ENCODE measurements at places on chromosomes 13 and 19.

- peak; percentile 33 for DNase-seq
Measured at GRCh38 chr19:7250951-7251350, 43.3 kb downstream of the INSR start.

- DNase-seq = no peak
Measured at GRCh38 chr13:24407844-24408243, 98.5 kb downstream of the C1QTNF9 start.

- DNase-seq = no peak
Measured at GRCh38 chr19:39587496-39587895, 14.8 kb upstream of the LGALS13 start.

- DNase-seq = peak; percentile 41
Measured at GRCh38 chr13:79709471-79709870, 228.5 kb downstream of the NDFIP2 start.

- DNase-seq = peak; percentile 9
Measured at GRCh38 chr13:81927347-81927746, 1586.4 kb upstream of the SPRY2 start.

- DNase-seq = no peak
Measured at GRCh38 chr13:42329239-42329638, 57.3 kb downstream of the AKAP11 start.

DNA sequence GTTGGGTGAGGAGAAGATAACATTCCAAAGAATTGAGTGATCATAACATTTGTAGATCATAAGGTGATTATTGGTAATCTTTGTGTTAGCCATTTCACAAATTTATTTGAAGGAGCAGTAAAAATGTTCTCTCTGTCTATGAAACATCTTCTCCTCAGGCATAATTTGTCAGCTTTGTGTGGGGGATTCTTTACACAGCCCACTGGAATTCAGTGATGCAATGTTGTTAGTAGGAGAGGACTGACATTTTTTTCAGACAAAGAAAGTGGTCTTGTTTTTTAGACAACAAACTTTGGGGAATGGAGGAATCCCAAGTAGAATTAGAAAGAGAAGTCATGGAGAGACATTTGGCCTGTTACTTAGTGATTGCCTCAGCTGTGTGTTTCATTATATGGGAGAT is 100.3 kb downstream of the ITGBL1 start:
- DNase-seq = peak; percentile 81

DNA sequence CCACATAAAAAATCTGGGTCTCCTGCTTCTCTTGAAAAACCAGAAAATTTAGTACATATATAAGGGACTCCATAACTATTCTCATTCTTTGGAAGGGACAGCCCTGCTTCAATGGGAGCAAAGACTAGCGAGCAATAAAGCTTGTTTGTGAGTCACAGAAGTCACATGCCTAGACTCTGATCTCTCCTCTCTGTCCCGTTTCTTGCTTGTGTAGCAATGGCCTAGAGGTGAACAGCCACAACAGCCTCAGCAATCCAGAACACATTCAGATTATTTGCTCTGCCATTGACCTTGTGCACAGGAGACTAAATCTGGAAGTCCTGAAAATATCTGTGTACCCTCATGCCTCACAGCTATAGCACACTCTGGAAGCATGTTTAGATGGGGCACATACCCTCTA is 43.2 kb downstream of the SCGB2B2 start:
- DNase-seq = no peak

GRCh38 chr13:93967286-93967685 is 512.2 kb downstream of the DCT start:
- no peak for DNase-seq

DNA sequence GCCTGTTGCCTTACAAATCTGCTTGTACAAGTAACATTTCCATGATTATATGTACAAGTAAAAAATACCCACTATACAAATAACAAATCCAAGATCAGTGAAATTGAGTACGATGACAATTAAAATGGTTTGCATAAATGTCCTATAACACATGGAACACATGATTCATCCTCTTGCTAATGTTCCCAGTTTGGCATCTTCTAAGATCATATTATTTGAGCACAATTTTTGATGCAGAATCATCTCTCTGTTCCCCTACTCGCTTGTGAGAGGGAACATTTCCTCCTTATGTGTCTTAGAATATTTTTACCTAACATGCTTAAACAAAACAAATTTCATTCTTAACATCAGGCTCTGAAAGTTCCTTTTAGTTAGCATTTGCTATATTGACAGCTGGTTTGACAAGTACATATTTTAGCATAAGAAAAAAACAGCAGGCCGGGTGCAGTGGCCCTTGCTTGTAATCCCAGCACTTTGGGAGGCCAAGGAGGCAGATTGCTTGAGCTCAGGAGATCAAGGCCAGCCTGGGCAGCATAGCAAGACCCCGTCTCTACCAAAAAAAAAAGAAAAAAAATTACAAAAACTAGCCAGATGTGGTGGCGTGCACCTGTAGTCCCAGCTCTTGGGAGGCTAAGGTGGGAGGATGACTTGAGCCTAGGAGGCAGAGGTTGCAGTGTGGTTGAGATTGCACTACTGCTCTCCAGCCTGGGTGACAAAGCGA is 14.2 kb downstream of the ZNF331 start:
- DNase-seq = no peak

DNA sequence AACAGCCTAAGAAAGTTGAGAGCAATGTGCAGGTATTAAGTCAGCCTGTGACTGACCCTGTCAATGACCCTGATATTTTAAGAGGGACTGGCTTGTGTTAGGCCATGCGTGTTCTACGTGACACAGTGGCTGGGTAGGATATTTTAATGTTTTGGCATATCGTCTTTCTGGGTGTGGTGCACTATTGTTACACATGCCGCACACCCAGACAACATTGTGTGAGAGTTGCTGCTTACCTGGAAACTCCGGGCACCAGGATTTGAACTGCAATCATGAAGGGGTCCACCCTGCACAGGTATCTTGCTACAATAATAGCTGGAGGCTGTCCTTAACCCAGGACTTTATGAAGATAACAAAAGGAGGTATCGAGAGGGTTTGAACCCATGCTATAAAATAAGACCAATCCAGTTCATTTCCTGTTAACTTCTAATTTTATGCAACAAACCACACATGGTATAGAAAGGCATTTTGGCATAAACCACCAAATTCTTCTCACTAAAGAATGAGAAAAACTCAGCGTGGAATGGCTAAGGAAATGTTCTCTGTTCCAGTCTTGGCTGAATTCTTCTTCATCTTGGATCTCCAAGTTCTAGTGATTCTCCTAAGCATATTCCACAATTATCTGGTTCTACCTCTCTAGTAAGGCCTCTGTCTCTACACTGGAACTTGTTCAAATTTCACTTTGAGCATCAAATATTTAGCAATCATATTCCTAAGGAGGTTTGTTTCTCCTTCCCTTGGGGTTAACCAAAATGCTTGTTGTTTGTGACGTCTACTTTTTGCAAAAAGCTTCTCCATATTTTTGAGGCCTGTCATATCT is 38.7 kb upstream of the POMP start:
- peak; percentile 68 for DNase-seq

GRCh38 chr13:78598116-78598781 is 5.1 kb downstream of the POU4F1 start:
- no peak for DNase-seq

- DNase-seq = no peak
Measured at GRCh38 chr13:32822771-32823170, 193.5 kb upstream of the KL start.

GRCh38 chr13:46736541-46737310 is 60.2 kb downstream of the ESD start:
- DNase-seq = no peak

GRCh38 chr13:82850644-82851043 is 1031.6 kb downstream of the SLITRK1 start:
- DNase-seq = no peak

DNA sequence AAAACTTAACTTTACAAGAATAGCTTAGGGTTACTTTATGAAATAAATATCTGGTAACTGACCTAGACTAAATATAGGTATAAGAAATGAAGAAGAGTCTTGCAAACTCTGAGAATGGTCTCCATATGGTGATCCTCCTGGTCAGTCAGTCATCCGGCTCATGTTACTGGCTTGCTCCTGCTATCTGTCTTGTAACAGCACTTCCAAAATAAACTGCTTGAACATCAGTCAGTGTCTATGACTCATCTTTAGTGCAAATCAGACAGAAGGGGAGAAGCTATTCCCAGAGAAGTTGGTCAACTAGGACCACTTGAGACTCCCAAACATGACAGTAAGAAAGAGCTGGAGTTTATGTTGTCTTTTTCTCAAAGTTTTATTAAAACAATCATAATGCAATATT is 1550.9 kb downstream of the PCDH9 start:
- DNase-seq = peak; percentile 57

GRCh38 chr19:2164020-2164998 is 576 bp downstream of the DOT1L start:
- DNase-seq = no peak

DNA sequence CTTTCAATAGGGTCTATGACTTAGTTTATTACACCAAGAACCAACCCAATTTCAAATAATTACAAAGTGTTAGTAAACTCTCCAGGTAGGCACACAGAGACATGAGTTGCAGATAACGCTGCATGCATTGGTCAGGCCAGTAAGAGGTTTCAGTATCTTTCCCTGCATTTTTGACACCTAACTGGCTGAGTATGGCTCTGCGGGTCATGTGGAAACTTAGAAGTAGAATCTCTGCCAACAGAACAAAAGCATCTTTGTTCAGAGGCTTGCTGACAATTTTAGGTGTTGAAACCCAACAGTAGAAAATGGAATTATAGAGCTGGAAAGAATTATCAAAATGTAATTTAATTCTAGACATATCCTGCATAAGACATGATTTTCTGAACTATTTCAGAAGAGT is 25.3 kb downstream of the HTR2A start:
- DNase-seq = no peak

DNA sequence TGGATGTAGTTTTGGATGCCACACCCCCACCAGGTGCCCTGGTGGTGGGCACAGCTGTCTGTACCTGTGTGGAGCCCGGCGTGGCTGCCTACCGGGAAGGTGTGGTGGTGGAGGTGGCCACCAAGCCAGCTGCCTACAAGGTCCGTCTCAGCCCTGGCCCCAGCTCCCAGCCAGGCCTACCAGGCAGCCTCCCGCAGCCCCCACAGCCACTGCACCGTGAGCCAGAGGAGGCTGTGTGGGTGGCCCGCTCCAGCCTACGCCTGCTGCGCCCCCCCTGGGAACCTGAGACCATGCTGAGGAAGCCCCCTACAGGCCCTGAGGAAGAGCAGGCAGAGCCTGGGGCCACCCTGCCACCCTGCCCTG is 3.5 kb downstream of the CIC start:
- DNase-seq = no peak

All from fibroblast of skin of back (primary cell).